ENCODE measurements at places on chromosomes 4 and X.

GRCh38 chrX:40780951-40781350 lies 45.6 kb upstream of the MED14 start:
- no peak for DNase-seq

DNA sequence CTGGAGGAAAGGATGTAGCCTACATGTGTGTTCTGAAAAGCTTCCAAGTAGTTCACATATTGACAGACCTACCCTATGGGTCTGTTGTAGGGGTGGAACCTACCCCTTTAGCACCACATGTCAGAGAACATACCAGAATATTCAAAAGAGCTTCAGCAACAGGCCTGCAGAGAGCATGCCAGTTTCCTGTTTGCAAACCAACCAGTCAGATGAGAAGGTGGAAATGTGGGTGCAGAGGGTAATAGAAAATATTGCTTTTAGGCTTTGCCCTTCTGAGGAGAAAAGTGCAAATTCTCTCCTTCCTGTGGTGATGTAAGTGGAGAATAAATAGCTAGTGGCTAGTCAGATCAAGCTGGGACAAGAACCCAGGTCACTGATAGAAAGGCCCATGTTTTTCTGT lies 16.4 kb downstream of the INTS6L start:
- DNase-seq: no peak

- DNase-seq: no peak
These were observed 285.2 kb upstream of the GATB start for GRCh38 chr4:152045807-152046571.

- no peak for DNase-seq
These were observed 1015.1 kb downstream of the RPA4 start for GRCh38 chrX:97898798-97899197.

- no peak for DNase-seq
These were observed 172 bp upstream of the HSPA4L start for GRCh38 chr4:127782025-127782274.

DNA sequence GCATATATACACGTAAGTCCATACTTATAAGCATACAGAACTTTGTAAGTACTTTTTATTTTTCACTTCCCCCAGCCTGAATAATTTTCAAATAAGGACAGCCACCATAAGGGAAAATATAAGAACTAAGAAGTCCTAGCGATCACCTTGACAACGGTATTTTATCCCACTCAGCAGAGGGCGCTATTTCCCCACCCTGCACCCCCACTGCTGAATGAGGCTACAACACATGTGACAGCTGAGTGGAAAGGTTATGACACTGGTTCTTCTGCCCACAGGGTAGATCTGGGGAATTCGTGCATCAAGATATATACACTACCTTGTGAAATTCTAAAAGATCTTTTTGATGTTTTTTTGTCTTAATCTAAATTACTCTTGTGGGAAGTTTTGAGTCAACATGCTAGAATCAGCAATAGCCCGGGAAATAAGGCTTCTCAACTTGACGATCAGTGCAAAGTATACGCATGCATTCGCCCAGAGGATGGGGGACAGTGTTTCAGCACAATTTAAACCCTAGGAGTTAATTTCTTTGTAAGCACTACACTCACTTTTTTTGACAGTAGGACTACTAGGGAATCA lies 151.5 kb downstream of the CORIN start:
- peak; percentile 41 for DNase-seq

DNA sequence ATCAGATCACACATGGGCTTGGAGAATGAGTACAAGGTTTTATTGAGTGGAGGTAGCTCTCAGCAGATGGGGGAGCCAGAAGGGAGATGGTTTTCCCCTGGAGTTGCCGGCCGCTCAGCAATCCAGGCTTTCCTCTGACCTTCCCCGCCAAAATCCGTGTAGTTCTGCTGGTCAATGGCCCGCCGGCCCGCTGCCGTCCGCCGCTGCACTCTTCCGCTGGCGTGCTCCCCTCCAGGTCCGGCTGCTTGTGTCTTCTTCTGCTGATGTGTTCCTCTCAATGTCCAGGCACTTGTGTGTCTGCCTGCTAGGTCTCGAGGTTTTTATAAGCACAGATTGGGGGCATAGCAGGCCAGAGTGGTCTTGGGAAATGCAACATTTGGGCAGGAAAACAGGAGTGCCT lies 14.4 kb upstream of the MXRA5 start:
- no peak for DNase-seq

GRCh38 chr4:58477950-58478349 lies 1367.8 kb upstream of the IGFBP7 start:
- no peak for DNase-seq

- DNase-seq: no peak
These were observed 21.5 kb downstream of the SORCS2 start for GRCh38 chr4:7213807-7214206.

DNA sequence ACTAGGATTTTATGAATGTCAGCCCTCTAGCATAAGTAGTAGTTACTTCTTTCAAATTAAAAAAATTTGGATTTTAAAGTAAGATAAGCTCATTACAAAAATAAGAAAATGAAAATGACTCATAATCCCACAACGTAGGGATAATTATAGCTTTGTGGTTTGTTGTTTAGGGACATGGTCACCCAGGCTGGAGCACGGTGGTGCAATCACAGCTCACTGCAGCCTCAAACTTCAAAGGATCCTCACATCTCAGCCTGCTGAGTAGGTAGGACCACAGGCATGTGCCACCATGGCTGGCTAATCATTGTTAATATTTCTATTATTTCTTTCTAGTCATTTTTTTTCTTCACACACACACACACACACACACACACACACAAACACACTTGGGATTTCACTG lies 57.6 kb downstream of the PLAC1 start:
- no peak for DNase-seq

DNA sequence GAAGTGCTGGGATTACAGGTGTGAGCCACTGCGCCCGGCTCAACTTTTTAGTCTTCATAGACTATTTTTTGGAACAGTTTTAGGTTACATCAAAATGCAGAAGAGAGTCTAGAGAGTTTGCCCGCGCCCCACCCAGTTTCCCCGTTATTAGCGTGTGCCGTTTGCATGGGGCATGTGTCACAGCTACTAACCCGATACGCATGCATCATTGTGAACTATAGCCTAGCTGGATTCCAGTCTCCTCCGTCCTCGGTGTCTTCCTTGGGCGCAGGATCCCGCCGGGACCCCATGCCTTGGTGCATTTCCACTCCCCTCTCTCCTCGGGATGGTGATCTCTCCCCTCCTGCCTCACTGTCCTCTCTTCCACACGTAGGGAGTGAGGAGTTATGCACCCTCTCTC lies 85.5 kb upstream of the ADRA2C start:
- no peak for DNase-seq

DNA sequence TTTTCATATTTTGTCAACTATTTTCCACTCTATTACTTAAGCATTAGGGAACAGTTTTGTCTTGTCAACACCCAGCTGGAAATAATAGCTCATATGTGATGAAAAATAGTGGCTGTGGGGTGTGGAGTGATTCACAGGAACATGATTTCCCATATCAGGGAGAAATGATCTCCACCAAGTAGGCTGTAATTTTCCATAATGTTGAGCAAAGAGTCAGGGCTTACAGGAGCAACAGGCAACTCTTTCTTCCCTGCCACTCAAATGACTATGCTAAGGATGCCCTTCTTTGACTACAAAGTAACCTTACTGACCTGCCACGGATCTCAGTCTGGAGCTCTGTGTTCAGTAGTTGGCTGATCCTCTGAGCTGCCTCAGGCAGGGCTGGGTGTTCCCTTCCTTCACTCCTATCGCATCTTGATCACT lies 90.0 kb upstream of the GATB start:
- no peak for DNase-seq

- DNase-seq: no peak
These were observed 88.3 kb downstream of the SLC34A2 start for GRCh38 chr4:25743971-25744370.

- no peak for DNase-seq
These were observed 11.2 kb upstream of the TMEM154 start for GRCh38 chr4:152690706-152691651.

DNA sequence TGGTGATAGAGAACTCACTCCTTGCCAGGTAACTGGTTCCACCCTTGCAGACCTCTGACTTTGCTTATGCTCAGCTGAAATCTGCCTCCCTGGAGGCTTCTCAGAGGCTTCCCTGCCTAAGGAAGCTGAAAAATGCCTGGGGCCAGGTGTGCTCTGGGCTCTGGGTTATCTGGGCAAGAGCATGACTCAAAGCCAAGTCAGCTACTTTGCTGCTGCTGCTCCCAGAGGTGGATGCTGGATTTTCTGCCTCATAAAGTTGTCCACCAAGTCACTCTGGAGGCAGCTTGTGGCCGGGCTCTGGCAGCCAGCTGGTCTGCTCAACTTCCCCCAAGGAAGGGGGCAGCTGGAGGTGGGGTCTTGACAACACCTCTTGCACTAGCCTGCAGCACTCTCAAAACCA lies 132.7 kb downstream of the PJA1 start:
- no peak for DNase-seq

- DNase-seq: no peak
These were observed 19.6 kb downstream of the FGFR3 start for GRCh38 chr4:1812720-1813119.

GRCh38 chrX:15570145-15570544 lies 30.6 kb downstream of the ACE2 start:
- DNase-seq: no peak

- peak; percentile 1 for DNase-seq
These were observed 90.0 kb upstream of the EDA2R start for GRCh38 chrX:66728818-66729271.

- no peak for DNase-seq
These were observed 11.9 kb downstream of the BMX start for GRCh38 chrX:15512401-15512965.

DNA sequence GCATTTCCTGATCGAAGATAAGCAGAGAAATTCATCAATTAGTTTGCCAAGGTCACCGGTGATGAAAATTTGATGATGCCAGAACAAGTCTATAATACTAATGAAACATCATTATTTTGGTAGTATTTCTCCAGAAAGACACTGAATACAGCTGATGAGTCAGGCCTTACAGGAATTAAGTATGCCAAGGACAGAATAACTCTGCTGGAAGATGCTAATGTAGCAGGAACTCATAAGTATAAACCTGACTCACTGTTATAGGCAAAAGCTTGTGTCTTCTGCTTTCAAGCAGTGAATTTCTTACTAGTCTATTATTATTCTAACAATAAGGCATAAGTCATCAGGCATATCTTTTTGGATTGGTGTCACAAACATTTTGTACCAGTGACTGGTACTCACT lies 1825.1 kb upstream of the IGFBP7 start:
- no peak for DNase-seq

DNA sequence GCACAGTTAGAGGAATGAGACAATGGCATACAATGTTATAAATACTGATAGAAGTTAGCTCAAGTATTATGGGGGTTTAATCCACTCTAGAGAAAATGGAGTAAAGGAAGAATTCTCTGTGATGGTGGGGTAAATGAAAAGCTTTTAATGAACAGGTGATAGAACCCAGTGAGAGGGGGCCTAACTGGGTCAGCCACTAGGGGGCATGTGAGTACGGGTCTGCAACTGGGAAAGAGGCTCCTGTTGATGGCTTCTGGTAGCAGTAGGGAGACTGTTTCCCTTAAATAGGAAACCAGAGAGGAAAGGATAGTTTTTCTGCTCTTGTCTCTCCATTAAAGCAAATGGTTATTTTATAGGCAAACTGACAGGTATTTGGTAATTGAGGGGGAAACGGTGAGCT lies 132.8 kb upstream of the GPR101 start:
- DNase-seq: no peak

- no peak for DNase-seq
These were observed 381.2 kb downstream of the RAPGEF2 start for GRCh38 chr4:159483782-159484741.

GRCh38 chrX:129529685-129530281 lies 6.5 kb upstream of the SMARCA1 start:
- no peak for DNase-seq

- no peak for DNase-seq
These were observed 51.2 kb downstream of the PPARGC1A start for GRCh38 chr4:23838607-23839006.

DNA sequence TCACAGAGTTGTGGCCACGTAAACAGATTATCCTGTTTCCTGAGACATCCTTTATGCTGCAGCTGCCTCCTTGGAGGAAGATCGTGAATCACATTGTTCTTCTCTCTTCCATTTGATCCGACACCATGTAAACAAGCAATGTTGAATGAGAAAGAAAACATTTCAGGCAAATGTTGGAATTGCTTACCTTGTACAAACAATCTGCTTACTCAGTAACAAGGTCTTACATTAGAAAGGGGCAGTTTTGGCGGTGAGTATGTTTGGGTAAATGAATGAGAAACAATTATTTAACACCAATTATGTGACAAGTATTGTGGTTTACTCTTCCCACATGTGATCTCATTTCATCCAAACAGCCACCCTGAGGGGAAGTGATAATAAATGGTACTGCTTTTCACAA lies 637.8 kb downstream of the RAB28 start:
- no peak for DNase-seq

GRCh38 chrX:12011075-12011474 lies 127.2 kb upstream of the FRMPD4 start:
- DNase-seq: no peak

DNA sequence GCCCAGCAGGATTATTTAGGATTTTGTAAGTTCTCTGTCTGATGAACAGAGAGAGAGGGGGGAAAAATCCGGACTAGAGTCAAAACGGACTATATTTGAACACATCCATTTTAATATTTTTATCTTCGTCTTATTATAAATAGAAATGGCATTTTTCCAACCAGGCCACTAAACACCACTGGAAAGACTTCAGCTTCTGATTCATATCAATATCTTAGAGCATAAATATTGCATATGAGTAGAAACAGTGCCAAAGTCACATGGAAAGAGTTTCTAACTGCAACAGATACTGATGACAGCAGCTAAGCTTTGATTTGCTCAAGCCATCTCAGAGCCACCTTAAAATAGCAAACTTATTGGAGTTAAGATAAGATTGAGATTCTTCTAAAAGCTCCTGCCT lies 456 bp downstream of the PPARGC1A start:
- no peak for DNase-seq

GRCh38 chr4:15020502-15021286 lies 18.4 kb downstream of the CPEB2 start:
- no peak for DNase-seq

DNA sequence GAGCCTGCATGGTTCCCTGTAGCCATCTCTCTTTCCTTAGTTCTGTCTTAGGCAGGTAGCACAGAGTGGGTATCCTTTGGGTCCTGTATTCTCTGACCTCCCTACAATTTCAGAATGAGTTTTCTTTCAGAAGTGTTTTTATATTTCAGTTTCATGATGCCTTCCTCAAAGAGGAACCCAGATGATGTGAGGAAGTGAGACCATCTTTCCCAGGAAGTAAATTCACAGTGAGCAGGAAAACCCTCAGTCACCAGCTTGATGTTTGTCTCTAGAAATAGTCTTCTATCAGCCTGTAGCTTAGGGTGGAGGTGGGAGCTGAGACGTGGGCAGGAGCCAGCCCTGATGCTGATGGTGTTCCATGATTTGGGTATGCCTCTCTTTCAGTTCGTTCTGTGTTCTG lies 16.9 kb downstream of the PLAC1 start:
- no peak for DNase-seq

GRCh38 chr4:48831532-48832030 lies 693 bp downstream of the OCIAD1 start:
- no peak for DNase-seq

- no peak for DNase-seq
These were observed 1.2 kb downstream of the CXCL3 start for GRCh38 chr4:74037076-74037955.

- no peak for DNase-seq
These were observed 135.1 kb downstream of the IRS4 start for GRCh38 chrX:108601276-108601675.

Data from stimulated activated CD4-positive, alpha-beta T cell treated with anti-CD3 and anti-CD28 coated beads, TNF-alpha, amount 100 ng/mL, for 1 hour (primary cell).